Chondrocyte (in vitro differentiated cells): ENCODE measurements at places on chromosomes 1 and 21.

GRCh38 chr1:19359357-19359756 lies 47.2 kb downstream of the SLC66A1 start:
- DNase-seq = no peak

DNA sequence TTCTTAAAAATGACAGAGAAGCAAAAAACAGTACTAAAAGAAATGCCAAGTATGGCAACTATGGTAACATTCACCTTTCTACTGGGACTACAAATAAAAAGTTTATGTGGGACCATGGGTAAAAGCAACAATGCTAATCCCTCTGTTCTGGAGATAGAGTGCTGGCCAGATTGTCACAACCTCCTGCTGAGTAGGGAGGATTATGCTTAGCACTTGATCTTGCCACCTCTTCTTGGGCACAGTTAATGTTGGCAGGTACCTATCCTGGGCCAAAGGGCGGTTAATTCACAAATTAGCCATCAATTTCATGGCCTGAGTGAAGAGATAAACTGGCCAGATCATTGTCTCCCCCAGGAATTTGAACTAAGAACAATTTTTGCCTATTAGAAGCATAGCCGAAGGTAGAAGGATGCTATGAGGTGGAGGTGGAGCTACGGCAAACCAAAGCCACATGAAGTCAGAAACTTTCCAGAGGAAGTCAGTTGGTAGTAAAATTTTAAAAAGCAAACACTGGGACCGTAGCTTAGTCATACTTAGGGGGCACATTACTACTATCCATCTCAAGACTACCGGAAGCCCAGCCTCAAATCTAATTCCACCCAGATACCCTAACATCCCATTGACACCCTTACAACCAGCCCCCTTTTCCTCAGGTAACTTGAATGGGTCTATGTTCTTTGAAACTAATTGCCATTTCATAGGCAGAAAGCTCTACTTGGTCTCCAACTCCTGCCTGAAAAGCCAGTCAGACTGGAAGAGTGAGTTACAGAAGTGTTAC lies 2.7 kb downstream of the SCYL3 start:
- no peak for DNase-seq

GRCh38 chr1:35536556-35537162 lies 20.5 kb downstream of the KIAA0319L start:
- DNase-seq = no peak

DNA sequence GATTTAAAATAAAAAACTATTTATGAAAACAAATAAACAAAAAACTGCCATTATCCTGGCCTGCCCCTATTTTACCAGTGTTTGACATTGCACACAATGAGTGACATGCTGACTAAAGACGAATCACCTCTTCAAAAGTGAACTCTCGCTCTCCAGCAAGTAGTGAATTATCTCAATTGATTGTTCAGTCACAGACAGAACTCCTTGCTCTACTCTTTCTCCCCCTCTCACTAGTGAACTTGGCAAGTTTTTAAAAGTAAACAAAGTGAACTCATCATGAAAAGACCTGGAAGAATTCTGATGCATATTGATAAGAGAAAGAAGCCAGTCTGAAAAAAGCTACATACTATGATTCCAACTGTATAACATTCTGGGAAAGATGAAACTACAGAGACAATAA lies 4.7 kb upstream of the C1orf52 start:
- DNase-seq = no peak

- DNase-seq = no peak
Measured at GRCh38 chr21:33829844-33830243, 85.8 kb downstream of the ATP5PO start.

GRCh38 chr1:204267191-204267601 lies 53.4 kb upstream of the GOLT1A start:
- no peak for DNase-seq

DNA sequence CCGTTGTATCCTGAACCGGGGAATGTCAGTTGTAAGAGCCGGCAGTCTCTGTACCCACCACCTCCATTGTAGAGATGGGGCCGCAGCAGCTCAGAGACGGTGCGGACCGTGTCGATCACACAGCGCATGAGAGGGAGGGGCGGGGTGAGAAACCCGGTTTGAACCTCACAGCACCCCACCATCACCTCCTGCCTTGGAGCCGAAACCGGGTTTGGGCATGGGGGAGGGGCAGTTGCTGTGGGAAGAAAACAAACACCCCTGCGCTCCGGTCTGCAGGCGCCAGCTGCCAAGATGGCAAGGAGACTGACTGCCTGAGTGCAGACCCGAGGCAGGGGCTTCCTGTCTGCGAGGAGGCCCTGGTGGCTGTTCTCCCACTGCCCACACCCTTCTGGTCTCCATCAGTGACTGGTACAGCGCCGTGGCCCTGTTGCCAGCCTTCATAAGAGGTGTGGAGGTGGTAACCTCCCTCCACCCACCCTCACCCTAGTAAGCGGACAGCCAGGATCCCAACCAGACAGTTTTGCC lies 69.2 kb upstream of the SSBP3 start:
- DNase-seq = no peak

GRCh38 chr1:78224861-78225552 lies 179.2 kb downstream of the GIPC2 start:
- DNase-seq = no peak

DNA sequence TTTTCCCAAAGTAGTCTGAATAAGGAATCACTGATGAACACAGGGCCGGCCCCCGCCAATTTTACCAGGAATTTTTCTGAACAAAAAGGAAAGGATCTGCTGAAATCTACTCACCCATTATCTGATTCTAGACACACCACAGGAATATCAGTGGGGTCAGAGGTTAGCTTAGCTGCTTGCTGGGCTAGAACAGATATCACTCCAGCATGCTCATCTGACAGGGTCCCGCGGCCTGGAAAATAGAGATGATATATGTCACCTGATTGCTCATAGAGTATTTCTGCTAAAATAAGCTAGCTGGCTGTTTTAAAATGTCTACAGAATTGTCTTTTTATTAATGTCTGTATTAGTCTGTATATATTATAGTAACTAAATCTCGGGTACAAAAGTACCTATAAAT lies 3.7 kb downstream of the LAMTOR5 start:
- no peak for DNase-seq

DNA sequence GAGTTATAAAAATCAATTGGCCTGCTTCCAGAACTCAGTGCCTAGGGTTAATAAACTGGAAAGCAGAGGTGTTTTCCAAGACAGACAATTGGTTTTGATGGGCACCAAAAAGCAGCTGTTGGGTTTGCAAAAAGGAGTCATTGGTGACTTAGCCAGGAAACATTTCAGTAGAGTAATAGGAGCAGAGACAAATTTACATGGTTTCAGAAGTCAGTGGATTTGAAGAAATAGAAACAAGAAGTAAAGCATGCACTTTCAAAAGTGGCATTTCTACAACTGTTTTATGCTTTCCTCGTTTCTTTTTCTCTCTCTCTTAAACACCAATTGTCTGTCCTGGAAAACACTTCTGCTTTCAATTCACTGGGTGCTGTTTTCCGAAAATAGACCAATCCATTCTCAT lies 87.8 kb downstream of the GLUL start:
- no peak for DNase-seq

DNA sequence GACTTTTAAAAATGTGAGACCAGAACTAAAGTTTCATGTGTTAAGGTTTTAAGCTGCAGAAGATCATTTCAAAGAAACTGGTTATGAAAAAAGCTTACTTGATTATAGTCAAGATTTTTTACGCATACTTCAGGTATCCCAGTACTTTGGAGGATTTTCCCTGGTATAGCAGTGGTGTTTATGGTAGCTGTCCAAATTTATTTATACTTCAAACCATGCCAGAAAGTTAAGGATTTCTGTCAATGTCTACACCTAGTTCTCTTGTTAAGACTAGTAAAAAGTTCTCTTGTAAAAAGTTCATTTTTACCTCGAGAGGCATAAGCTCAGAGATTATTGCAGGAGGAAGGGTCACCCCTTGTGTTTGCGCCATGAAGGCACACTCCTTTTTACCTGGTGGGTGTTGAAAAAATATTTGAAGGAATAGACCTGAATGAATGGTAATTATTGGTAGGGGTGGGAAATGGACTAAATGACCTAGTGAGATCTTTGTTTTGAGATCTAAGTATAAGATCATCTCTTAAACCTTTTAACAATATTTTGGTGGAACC lies 2.8 kb downstream of the DYRK1A start:
- no peak for DNase-seq

GRCh38 chr1:116471241-116471640 lies 98.2 kb downstream of the ATP1A1 start:
- no peak for DNase-seq

DNA sequence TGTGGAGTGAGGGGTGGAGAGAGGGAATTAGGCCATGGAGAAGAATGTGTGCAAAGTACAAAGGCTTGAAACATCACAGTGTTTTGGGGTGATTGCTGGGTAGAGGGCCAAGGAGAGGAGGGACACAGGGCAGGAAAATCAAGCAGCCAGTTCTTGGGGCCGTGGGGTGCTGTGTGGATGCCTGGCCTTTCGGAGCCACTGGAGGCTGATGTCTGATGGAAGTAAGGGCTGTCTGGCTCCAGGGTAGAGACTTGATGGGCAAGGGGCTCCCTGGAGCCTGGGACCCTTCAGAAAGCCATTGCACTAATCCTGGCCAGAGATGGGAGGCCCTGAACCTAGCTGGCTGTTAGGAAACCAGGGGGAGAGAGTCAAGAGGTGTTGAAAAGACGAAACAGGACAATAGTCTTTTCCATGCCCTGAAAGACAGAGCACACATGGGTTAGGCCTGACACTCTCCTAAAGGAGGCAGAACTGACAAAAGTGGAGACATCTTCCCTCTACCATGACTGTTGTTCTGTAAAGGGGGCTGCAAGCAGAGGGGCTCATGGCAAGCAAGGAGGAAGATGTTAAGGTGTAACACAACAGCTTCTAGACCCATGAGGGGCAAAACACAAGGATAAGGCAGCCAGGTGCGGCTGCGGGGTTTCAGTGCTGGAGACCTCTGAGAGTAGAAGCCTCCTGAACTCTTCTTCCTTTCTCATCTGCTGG lies 21.0 kb downstream of the ATF3 start:
- no peak for DNase-seq

GRCh38 chr1:163069655-163070277 lies 605 bp downstream of the RGS4 start:
- no peak for DNase-seq

DNA sequence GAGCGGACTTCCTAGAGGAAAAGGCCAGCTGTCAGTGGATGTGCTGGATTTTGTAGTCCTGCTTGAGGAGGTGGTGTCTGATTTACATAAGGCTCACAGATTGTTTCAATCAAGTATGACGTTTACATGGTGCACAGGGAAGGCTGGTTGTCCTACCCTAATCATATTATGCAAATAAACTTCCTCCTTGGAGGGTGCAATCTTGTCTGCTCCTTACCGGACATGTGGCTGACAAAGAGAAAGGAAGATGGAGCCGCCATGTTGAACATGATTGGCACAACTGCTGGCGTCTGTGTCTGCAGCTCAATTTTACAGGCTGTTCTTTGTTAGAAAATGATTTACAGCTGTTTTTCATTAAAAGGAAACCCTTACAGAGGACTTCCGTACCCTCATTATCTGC lies 1656.1 kb downstream of the KCNT2 start:
- no peak for DNase-seq

- no peak for DNase-seq
Measured at GRCh38 chr1:14782741-14783591, 184.5 kb downstream of the KAZN start.

DNA sequence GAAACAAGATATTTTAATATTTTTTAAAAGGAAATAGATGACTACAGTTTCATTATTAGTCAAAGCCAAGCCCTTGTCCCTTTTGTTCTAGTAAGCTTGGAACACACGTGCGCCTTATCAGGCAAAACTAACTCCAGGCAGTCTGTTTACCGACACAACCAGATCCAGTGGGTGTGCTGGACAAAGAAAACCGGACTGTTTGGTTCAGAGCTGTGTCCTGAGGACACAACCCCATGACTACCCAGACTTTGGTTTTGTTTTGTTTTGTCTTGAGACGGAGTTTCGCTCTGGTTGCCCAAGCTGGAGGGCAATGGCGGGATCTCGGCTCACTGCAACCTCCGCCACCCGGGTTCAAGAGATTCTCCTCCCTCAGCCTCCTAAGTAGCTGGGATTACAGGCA lies 13.9 kb upstream of the RHOU start:
- no peak for DNase-seq

DNA sequence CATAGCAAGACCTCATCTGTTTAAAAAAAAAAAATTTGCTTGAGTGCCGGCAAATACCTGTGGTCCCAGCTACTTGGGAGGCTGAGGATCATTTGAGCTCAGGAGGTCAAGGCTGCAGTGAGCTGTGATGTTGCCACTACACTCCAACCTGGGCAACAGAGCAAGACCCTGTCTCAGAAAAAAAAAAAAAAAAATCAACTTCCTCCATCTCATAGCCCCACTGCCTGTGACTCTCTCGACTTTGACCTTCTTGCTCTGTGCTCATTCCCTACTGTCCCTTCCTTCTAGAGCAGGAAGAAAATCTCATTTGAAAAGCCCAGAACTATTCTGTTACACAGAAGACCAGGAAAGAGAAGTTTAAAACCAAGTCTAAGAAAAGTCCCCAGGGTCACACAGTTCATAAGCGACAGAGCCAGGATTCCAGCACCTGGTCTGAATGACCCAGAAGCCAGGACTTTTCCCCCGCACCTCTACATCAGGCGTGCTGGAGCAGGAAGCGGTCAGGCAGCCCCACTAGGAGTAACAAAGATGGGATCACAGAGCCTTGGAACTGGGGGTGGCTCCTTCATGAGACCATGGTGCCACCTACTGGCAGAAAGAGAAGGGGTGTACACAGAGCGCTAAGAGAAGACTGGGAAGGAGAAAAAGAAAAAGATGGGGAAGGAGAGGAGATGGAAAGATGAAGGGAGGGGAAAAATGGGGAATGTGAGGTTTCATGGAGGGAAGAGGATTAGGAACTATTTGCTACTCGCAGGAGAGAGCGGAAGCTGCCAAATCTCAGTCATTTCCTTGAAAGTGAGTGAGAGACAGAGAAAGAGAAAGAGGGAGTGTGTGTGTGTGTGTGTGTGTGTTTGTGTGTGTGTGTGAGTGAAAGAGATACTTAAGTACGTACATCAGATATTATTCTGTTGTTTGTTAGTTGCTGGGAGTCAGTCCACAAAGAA lies 3.1 kb upstream of the P3R3URF start:
- DNase-seq = no peak

DNA sequence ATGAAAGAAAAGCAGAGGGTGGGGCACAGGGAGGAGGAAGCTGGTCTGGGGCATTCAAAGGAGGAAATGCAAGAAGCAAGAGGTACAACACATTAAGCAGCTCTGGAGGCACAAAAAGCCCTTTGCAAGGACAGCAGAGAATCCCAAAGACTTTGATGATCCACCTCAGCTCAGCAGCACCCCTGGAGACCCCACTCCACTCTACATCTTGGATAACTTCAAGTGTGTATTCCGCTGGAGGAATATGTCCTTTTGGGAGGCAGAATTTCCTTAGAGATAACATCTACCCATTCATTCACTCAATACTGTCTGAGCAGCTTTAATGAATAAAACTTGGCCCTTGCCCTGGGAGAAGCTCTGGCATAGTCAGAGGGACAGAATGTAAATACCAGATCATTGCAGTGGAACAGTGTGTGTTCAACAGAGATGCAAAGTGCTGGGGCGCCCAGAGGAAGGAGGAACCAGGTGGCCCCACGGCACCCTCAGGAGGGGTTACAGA lies 599.7 kb downstream of the KIF26B start:
- DNase-seq = no peak

GRCh38 chr1:230138561-230139239 lies 71.7 kb downstream of the GALNT2 start:
- DNase-seq = no peak
